COR-L47 (cell line): ENCODE measurements at places on chromosomes 12 and 14.

DNA sequence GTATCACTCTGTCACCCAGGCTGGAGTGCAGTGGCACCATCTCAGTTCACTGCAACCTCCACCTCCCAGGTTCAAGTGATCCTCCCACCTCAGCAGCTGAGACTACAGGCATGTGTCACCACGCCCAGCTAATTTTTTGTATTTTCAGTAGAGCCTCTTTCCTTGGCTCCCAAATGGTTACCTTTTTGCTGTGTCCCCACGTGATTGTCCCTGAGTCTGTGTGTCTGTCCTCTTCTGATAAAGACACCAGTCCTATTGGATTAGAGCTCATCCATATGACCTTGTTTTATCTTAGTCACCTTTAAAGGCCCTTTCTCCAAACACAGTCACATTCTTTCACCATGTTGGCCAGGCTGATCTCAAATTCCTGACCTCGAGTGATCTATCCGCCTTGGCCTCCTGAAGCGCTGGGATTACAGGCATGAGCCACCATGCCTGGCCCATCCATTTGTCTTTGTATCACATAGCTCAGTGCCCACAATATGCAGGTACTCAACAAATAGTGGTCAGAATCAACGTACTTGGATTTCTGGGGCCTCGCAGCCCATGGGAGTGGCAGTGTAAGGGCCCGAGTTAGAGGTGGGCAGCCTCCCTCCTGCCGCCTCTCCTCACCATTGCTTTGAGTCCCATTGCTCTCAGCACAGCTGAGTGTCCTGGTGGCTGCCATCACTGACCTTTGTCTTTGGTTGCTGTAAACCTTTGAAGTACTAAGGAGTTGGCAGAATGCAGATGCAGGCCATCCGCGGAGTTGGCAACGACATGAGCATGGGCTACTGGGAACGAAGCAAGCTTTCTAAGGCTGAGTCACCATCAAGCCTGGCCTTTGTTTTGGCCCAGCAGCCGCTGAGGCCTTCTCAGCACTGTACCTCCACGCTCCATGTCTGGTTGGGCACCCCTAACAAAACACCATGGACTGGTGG, 9.3 kb downstream of the TPCN1 start:
- no peak for DNase-seq

GRCh38 chr14:96261772-96262655, 6.0 kb downstream of the BDKRB1 start:
- DNase-seq: peak; percentile 52

DNA sequence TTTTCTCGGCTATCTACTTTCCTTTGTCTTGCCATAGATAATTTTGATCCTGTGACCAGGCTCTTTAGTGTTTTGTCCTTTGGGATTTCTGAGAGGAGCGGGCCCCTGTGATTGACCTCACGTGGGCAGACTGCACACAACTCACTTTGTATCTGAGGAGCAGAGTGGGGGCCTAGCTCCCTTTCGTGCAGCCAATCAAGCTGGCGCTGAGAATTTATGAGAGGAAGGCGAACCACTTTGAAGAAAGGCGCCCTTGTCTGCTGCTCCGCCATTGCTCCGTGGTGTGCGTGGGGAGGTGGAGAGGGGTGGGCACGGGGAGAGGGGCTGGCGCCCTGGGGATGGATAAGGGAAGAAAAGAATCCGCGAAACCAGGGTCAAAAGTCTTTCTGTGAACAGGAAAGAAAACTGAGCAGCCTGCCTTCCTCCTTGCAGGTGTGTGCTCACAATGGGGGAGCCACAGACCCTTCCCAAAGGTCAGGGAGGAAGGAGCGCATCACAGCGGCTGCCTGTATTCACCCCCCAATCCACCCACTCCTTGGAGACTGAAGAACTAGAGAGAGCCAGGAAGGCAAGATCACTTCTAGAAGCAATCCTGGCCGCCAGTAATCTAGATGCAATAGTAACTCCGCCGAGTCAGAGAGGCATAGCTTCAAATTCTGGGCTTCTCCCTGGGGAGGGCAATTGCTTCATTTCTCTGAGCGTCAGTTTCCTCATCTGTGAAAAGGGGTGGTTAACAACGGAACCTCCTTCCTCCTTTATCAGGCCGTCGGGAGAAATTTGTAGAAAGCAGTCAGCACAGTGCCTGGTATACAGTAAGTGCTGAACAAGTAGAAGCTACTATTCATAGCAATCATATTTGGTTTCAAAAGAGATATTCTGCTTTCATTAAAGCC, 24.9 kb upstream of the MED13L start:
- DNase-seq: no peak

DNA sequence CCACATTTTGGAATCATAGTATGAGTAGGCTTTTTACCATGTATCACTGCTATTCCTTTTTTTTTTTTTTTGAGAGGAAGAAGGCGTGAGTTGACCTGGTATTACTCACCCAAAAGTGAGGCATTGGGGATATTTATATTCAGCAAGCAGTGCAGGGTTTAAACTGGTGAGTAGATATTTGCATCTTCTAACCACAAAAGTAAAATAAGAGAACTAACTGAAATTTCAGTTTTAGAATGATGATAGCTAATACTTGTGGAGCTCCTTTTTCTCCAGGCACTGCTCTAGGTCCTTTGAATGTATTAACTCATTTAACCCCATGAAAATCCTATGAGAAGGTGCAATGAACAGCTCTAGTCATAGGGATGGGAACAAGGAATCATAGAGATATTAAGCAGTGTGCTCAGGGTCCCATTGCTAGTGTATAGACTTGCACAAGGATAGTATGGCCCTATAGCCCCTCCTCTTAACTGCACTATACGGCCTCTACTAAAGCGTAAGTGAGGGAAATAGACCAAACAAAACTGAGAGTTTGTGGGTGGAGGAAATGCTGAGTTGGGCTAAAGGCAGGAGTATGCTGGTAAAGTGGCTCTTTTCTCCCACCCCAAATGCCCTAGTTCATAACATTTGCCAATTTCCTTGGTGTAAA, 104.3 kb upstream of the MAX start:
- no peak for DNase-seq
